CD8-positive, alpha-beta T cell (primary cell): ENCODE measurements at places on chromosomes 2 and 18.

DNA sequence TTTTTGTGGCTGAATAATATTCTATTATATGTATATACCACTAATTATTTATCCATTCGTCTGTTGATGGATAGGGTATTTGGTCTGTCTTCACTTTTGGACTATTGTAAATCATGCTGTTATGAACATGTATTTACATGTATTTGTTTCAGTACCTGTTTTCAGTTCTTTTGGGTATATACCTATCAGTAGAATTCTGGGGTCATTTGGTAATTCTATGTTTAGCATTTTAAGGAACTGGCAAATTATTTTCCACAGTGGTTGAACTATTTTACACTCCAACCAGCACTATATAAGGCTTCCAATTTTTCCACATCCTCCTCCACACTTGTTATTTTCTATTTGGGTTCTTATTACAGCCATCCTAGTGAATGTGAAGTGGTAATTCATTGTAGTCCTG lies 12.4 kb upstream of the TANK start:
- no peak for DNase-seq

DNA sequence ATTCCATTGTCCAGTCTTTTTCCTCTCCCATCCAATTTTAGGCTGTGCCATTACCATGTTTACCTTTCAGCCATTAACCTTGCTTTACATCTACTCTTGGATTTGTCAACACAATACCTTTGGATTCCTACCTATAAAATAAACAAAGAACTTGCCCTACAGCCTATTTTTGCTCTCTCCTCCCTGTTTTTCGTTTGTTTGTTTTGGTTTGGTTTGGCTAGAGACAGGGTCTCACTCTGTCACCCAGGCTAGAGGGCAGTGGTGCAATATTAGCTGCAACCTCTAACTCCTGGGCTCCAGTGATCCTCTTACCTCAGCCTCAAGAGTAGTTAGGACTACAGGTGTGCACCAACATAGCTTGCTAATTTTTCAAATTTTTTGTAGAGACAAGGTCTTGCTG lies 76.1 kb downstream of the SP100 start:
- DNase-seq = no peak

GRCh38 chr2:151478011-151478410 lies 68.3 kb downstream of the RIF1 start:
- DNase-seq = no peak

DNA sequence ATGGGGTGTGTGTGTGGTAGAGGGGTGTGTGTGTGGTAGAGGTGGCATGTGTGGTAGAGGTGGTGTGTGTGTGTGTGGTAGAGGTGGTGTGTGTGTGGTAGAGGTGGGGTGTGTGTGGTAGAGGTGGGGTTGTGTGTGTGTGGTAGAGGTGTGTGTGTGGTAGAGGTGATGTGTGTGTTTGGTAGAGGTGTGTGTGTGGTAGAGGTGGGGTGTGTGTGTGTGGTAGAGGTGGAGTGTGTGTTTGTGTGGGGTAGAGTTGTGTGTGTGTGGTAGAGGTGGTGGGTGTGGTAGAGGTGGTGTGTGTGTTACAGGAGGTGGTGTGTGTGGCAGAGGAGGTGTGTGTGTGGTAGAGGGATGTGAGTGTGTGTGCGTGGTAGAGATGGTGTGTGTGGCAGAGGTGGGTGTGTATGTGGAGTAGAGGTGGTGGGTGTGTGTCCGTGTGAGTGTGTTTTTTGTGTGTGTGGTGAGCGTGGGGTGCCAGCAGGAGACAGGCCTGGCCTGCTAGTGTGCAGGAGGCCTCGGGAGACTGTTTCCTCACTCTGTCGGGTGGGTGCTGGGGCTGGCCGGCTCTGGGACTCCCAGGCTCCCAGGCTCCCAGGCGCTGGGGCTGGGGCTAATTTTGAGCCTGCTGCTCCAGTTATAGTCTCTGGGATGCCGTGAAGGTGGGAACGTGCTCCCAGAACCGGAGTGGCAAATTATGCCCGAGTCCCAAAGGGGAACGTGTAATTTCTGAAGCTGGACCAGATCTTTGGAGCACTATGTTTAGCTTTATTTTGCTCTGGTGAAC lies 165.2 kb downstream of the DYSF start:
- no peak for DNase-seq

GRCh38 chr2:11665510-11666362 lies 4.3 kb downstream of the NTSR2 start:
- DNase-seq = no peak

- no peak for DNase-seq
These were observed 505.0 kb upstream of the ID2 start for GRCh38 chr2:8176887-8177286.

DNA sequence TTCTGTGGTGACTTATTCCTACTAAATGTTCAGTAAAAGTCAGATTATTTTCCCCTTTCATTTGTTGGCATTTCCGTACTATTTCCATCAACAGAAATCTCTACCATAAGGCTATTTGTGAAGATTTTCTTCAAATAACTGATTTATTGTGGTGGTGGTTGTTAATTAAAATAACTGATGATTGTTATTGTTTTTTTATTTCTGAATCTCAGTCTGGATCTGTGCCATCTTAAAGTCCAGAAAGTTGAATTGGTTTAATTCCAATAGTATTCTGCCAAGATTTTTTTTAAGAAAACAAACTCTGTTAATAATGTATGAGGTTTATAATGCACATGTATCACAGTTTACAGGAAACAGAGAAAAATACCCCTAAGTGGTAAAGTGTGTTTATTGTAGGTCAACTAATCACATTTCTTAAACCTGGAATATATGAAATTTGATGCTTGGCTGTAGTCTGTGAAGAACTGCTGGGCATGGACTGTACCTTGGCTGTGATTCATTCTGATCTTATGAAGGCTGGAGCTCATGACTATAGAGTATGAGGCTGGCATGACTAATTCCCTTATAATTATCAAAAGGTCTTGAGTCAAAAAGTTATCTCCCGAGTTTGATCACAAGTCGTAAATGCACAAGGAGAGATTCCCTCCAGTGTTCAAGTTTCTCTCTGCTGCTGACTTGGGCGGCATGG lies 134.2 kb upstream of the RND3 start:
- no peak for DNase-seq

DNA sequence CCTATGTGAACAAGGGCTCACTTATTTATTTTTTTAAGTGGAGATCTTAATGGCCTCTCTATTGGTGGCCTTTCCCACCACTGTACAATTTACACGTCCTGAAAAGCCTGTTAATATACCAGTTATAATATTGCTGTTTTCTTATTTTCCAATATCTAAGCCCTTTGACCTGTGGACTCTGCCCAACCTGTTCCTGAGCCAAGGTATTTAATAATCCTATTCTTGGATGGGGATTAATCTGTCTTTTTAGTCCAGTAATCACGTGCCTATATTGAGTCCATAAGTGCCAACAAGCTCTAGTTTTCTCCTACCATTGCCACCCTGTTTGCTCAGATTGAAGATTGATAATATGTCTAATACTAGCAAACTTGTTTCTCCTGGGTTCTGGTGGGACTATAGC lies 42.7 kb downstream of the MBD5 start:
- no peak for DNase-seq

GRCh38 chr2:10226038-10226724 lies 76.5 kb upstream of the HPCAL1 start:
- no peak for DNase-seq

GRCh38 chr2:218259099-218259961 lies 1.5 kb upstream of the GPBAR1 start:
- DNase-seq = no peak

DNA sequence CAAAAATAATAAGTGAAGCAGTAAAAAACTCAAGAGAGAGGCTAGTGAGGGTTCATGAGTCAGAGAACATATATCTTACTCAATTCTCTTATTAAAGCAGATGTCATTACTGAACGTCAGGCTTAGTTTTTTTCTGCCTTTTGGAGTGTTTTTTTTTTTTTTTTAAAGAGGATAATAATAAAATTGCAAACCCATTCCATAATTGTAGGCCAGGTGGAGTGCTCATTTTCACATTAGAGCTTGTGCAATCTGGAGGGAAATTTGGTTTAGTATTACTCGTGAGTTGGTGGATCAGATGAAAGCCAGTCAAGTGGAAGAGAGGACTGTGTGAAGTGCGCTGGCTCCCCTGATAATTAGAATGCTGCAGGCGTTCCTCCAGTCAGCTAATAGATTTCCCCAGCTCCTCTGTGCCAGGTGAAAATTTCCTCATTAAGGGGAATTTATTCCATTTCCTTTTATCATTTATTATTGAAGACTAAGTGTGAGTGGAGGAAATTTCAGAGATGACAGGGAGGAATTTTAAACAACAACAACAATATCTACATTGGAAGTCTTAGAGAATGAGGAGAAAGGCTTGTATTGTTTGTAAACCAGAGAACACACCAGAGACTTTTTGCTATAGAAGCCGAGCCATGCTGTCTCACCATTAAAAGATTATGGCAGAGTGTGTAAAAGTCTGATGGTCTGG lies 74.6 kb downstream of the CPS1 start:
- DNase-seq = no peak

GRCh38 chr2:26692897-26693849 lies 651 bp downstream of the KCNK3 start:
- no peak for DNase-seq

- no peak for DNase-seq
These were observed 724 bp downstream of the NMS start for GRCh38 chr2:100470898-100471514.

- DNase-seq = no peak
These were observed 77.5 kb upstream of the FZD5 start for GRCh38 chr2:207847098-207847806.

- DNase-seq = no peak
These were observed 39.6 kb downstream of the ZEB2 start for GRCh38 chr2:144480285-144480684.
